ENCODE measurements at places on chromosomes 1 and 21.

GRCh38 chr1:61082311-61083012 lies at the start of gene NFIA:
TSS of gene NFIA (plus strand) at chr1:61082561.
- DNase-seq = peak; percentile 74

- DNase-seq = no peak
These were observed 22.9 kb upstream of the HNRNPU start for GRCh38 chr1:244887281-244887680.

DNA sequence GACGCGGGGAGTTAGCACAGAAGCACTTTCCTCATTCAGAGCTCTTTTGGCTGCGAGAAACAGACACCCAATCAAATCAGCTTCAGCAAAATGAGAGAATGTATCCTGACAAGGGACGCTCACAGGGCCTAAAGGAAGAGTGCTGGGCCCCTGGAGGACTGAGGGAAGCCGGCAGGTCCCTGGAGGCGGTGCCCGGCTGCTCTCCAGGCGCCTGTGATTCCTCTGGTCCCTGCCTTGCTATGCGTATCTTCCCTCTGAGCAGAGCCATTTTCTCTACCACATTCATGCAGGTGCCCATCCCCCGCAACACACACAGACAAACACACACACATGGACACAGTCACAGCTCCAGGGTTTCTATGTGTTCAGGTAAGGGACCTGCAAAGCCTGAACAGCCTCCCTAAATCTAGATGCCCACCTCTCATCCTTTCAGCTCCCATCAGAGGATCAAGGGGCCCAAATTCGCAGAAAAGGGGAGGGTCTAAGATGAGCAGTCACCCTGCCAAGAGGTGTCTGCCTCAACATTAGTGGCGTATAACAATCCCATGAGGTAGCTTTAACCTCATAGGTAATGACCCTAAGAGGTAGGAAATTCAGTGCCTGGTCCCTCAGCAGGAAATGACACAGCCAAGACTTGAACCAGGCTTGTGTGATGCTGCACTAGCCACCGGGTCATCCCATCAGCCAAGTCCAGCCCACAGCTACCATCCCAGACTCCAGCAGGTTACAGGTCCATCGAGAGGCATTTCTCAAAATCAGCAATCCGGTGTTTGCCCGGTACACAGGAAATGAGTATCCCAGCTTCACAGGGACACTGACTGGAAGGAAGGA lies 29.0 kb downstream of the PTAFR start:
- no peak for DNase-seq

GRCh38 chr1:201155354-201155753 lies 1.1 kb upstream of the TMEM9 start:
- DNase-seq = no peak

- DNase-seq = no peak
These were observed 48.1 kb upstream of the NRIP1 start for GRCh38 chr21:15112858-15113257.

DNA sequence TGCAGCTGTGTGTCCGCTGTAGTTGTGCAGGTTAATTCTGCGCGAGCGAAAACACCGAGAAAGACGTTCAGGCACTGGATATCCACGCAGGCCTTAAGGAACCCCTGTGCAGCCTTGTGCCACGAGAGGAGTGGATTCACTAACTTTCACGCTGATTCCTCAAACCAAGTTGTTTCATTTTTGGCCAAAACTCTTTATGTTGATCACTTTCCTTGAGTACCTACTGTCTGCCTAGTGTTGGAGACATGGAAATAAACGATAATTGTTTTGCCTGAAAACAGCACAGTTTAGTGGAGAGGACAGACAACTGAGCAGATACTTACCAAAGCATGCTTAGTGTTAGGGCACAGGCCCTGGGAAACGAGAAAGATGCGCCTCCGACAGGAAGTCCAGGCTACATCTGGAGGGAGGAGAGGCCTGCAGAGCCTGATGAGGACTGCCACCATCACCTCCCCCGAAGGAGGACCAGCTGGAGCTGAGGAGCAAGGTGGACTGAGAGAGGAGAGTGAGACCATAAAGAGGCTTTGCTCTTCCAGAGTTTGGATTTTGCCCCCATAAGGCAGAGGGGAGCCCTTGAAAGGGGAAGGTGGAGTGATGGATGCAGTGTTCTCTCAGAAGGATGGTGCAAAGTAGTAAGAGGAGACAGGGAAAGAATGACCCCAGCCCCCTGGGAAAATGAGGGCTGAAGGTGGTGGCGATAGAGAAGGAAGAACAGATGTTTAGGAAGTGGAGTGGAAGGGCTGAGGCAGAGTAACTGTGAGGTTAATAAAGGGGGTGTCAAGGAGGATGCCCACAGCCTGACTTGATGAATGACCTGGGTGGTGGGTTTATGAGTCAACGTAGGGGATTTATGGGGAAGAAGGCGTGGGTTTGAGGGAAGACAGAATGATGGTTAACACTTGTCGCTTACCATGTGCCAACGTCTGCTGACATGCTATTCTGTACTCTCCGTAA lies 956 bp upstream of the SCAF4 start:
- no peak for DNase-seq

DNA sequence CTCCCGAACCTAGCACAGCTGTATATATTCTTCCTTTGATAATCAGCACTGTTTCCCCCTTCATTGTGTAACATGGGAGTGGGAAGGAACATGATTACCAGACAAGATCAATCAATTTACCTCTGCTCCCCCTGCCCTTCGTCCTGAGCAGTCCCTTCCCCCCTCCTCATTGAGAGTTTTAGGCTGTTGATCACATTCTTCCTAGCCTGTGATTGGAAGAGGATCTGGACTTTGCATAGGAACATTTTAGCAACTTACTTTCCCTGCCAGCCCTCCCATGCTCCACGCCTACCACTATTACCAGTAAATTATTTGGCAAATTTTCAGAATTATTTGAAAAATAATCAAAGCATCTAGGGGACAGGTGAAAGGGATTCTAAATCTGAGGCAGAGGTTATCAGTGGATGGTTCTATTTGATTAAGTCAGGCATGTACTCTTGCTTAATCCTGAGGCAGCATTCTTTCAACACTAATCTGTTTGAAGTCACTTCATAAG lies 62.7 kb upstream of the ABCD3 start:
- DNase-seq = no peak

GRCh38 chr1:6961905-6962477 lies 176.7 kb downstream of the CAMTA1 start:
- no peak for DNase-seq

DNA sequence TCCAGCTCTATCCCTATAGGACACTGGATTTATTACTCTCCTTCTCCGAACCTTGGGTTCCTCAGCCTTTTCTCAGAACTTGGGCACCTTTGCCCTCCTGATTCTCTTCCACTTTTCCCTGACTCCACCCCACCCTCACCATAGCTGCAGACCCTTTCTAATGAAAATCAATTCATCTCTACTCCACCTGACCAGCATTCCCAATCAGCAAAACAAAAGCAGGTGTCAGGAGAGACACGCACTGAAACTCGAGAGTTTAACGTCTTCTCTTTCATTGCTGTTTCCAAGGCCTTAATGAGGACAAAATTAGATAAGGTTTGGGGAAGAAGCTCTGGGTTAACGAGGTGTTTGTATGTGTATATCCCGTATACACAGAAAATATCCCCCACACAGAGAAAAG lies 208.8 kb downstream of the PLPP3 start:
- no peak for DNase-seq

DNA sequence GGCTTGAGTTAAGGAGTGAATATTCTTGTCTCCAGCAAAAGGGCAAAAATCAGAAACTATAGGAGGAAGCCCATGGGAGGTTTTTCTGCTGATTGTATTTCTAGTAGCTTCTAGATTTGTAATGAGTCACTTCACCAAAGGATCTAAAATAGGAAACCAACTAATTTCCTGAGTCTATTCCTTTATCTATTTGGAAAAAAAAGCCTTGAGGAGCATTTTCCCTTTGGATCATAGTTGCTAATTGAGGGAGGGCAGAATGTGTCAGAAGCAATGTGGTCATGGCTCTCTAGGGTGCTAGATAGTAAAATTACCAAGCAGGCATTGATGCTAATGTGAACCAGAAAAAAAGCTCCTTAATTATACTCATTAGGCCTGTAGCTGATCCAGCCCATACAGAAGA lies at the start of gene OR10R2:
OR10R2 (plus strand) TSS at position 301 of the 400 bp plus-strand sequence. CDS start 106 bp downstream, outside the sequence.
- no peak for DNase-seq

DNA sequence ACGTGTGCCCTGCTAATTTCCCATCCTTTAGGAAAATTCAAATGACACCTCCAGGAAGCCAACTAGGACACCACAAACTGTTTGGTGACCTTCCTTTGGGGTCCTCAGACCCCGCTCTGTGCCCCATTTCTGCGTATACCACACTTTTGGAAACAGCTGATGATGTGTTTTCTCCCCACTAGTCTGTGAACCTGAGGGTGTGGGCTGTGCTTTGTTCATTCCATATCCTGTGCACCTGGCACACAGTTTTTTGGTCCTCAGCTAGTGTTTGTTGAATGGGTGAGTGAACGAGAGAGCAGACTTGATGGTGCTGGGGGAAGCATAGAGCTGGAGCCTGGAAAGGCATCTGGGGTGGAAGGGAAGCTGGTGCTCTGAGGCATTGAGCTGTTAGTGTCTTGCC lies 48.6 kb downstream of the RPS6KA1 start:
- DNase-seq = no peak

Measured in adipocyte (in vitro differentiated cells).